ENCODE measurements at places on chromosomes 5 and 9. TPM values are rescaled to one million over a fixed set of nuclear protein-coding genes. Genes with fewer than 3 reads are reported as not detected.

Gene JAKMIP2
- polyA plus RNA-seq, result 4.5 TPM

Gene GDA
- 0.28 TPM for polyA plus RNA-seq

Gene FOXD4L3
- not detected for polyA plus RNA-seq

Gene SELENOP
- 416 TPM for polyA plus RNA-seq

Gene HMMR
- polyA plus RNA-seq, result 20.7 TPM

Gene SLC6A18
- polyA plus RNA-seq, result 0.26 TPM

- DNase-seq, result no peak
These were observed 288.1 kb downstream of the HCN1 start for GRCh38 chr5:45408067-45408466.

DNA sequence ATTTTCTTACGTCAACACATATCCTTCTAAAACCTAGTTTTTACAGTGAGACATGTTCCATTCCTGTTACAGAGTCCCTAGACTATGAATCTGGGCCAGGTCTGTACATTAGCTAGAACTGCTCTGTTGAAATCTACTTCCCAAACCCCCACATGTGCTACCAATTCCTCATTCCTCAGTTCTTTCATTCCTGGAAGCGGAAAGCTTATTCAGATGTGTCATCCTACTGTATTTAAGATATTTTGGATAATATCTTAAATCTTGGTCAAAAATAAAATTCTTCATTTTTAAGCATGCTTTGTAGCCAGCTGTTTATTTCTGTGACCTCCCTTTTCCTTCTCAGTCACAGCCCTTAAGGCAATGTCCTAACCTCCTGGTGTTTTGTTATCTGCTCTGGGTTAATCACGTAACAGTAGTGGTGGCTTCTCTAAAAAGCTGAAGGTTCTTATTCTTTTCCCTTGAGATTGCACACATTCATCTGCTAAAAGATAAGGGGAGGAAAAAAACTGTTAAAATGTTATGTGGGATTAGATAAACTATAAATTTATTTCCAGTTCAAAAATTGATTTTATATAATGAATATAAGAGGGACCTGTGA, 35.6 kb downstream of the GLRX start:
- DNase-seq, result no peak

DNA sequence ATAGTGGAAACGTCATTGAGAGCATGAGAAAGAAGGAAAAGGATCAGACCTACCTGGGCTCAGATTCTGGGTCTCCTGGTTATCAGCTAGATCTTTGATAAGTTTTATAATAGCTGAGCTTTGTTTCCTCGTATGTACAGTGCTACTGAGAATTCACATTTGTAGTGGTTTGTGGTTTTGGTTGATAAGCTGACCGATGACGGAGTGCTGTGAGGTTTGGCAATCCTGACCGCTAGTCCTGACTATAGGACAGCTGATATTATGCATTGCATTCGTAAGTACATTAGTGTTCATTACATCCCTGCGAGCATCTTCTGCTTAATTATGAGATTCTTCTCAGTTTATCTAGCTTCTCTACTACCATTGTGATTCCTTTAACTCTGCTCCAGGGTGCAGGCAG, 190.7 kb upstream of the SLC27A6 start:
- no peak for DNase-seq

DNA sequence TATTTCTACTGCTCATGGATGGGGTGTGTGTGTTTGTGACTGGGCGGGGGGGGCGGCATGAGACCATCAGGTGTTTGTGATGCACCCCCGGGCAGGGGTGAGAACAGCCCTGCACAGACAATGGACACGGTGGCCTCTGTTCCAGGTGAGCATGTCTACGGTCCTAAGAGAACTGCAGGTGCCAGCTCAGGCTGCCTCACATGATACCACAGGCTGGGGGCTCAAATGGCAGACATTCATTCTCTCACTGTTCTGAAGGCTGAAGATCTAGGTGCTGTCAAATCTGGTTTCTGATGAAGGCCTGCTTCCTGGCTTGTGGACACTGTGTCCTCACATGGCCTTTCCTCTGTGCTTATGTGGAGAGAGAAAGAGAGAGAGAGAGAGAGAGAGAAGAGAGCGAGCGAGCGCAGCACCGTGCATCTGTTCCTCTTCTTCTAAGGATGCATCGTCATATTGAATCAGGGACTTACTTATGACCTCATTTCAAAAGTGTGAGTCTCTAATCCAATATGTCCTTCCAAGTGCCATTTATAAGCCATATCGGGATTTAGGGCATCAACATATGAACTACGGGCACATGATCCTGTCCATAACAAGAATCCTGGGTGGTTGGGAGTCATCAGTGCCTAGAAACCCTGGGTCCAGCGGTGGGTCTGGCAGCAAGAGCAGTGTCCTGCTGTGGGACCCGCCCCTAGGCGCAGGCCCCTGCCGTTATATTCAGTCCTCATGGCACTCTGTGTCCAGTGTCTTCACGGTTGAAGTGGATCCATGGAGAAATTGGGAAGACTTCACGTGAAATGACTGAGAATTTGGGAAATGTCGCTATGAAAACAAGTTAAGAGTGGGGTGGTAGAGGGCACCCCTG, 42.5 kb downstream of the NXNL2 start:
- DNase-seq, result no peak

DNA sequence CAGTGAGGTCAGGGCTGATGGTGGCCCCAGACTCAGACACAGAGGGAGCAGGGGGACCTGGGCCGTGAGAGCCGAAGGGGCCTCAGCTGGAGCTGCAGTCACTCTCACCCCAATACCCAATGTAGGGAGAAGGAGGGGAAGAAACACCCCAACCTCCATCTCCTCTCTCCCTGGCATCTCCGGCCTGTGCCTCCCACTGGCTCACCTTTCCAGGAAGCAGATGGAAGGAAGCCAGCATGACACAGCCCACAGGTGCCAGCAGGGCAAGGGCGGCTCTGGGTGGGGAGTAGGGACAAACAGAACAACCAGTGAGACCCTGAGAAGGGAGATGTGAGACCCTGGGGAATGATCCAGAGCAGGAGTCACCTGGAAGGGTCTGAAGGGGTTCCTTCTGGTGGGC, 3.0 kb upstream of the CRB2 start:
- DNase-seq, result no peak

Measured in renal pelvis (tissue), 12 donors.